ENCODE measurements at places on chromosomes 2 and 18.

DNA sequence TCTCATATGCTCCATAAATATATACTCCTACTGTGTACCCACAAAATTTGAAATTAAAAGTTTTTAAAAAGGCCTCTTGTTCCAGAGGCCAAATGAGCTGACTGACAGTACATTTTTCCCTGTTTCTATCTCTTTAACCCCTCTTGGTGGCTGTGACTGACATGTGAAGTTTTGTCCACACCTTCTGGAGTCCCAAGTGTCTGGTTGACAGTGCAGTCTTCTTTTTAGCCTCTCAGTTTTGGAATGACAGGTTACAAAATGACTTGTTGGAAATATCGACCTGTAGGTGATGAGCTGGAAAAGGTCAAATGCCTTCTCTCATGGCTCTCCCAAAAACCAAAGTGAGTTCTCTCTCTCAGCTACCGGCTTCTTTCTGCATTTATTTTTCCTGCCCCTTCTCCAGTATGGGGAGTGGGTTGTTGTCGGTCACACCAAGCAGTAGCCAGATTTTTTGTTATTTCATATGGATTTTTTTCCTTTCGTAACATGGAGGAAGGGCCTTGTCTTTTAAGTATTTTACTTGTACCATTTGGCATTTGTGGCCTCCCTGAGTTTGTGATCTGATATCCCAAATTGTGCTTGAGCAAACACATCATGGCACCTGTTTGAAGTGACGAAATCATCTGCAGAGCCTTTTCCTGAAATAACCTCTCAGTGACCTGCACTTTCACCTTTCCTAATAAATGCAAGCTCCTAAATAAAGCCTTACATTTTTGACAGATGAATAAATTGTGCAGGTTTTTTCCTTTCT, 143.9 kb downstream of the ESCO1 start:
- no peak for DNase-seq

- no peak for DNase-seq
These were observed 416.6 kb downstream of the NRXN1 start for GRCh38 chr2:50615291-50615690.

DNA sequence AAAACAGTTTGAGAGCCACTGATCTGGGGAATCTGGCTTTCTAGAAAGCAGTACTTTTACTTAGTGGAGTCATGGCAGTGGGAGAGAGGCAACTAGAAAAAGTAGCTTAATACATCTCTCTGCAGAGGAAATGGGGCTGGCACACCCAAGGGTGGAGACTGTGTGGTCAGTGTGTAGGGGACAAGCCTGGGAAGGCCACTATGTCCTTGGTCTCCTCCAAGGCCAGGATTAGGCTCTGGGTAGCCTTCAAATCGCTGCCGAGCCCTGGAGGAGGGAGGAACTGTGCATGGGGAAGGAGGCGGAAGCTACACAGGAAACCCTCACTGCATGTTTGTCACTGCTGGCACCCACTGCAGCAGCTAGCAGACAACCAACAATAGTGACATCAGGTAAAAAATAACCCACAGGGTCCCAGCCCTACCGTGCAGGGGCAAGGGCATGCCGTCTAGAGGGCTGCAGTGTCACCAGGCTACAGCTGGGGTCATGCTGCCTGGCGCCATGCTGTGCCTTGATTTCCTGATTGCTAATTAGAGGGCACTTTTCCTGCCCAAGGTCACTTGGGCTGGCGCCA, 34.8 kb downstream of the LBH start:
- DNase-seq: no peak

- no peak for DNase-seq
These were observed 167.9 kb upstream of the REG3A start for GRCh38 chr2:79327460-79327859.

DNA sequence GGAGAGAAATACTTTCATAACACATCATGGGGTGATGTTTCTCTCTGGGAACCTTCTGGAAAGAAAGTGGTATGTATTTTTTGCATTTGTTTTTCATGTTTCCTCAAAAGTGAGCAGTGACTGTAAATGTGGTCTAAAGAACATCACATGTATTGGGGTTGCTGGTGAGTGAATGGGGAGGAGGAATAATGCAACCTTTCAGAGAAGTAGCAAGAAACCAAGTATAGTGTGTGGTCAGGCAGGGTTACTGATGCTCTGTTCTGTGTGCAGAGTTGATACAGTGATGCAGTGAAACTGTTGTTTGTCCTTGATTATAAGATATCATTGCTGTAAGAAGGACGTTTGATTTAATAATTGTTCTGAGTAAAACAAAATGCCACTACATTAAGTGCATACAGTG, 24.1 kb downstream of the ADNP2 start:
- DNase-seq: no peak

GRCh38 chr2:241736111-241736510, 1.7 kb downstream of the D2HGDH start:
- no peak for DNase-seq

- DNase-seq: no peak
These were observed 119.8 kb downstream of the LAMA1 start for GRCh38 chr18:6997808-6998207.

GRCh38 chr2:7984693-7985353, 697.0 kb upstream of the ID2 start:
- DNase-seq: no peak

- DNase-seq: no peak
These were observed 11.9 kb upstream of the FABP1 start for GRCh38 chr2:88139804-88140203.

- no peak for DNase-seq
These were observed 18.1 kb downstream of the BCL2L11 start for GRCh38 chr2:111138839-111139238.

DNA sequence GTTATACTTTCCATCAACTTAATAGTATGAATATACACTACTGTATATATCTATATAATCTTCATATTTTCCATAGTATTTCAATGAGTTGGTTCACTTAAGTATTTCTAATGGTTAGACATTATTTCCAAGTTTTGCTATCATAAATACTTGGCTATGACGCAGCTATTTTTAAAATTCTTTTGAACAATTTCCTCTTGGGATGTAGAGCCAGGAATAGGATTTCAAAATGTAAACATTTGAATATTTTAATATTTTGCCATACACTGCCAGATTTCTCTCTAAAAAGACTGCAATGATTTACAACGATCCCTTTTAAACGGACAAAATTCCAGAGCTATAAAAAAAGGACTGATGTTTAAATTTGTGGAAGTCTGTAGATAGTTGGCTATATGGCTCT, 95.6 kb downstream of the NUP35 start:
- DNase-seq: no peak

DNA sequence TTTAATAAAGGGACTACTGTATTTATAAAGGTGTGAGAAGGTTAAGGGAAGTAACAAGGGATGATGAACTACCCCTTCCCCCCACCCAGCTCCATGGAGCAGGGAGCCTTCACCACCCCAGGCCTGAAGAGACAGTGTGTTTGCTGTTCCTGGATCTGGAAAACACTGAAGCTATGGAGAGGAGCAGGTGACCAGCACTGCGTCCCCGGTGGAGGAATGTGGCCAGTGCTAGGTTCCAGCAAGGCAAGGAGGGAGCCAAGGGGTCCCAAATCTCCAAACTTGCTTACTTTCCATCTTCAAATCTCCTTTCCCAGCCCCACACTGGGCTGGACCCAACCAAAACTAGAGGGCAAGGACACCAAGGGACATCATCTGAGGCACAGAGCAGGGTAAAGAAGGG, 128.7 kb upstream of the CD302 start:
- DNase-seq: no peak

DNA sequence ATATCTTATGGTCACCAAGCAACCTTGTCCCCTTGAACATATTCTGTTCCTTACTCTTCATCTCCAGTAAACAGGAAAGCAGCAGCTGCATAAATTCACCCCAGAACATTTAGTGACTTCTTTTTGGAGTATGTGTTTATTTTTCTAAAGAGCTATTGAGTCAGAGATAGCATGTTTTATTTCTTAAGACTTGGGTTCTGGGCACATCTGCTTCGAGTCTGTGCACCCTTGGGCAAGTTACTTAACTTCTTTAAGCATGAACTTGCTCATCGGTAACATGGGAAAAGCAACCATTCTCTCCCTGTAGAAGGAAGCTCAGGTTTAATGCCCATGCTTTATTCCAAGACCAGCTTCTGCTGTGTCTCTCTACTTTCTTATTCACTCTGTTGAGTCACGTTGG, 309.3 kb upstream of the MEX3C start:
- no peak for DNase-seq
